Immature natural killer cell (primary cell): ENCODE measurements at places on chromosomes 6 and 20. TPM values are rescaled to one million over a fixed set of nuclear protein-coding genes. Genes with fewer than 3 reads are reported as not detected.

- DNase-seq: no peak
Observed at GRCh38 chr6:99093456-99094190, 145.9 kb upstream of the FBXL4 start.

DNA sequence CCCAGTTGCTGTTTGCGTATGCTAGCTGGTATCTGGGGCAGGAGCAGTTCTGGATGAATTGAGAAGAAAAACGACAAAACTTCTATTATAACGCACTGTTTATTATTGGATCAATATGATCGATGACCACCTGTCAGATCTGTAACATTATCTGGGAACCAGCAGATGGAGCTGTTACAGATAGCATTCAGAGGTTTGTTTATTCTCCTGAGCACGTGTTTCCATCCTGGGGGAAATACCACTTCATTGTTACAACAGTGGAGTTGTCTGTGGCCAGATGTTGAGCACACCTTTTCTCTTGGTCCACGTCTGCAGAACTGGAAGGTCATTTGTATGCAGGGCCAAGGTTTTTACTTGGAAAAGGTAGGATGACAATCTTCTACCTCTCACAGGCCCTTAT is 16.0 kb upstream of the NKX2-2 start:
- no peak for DNase-seq

- no peak for DNase-seq
Observed at GRCh38 chr6:137334884-137335283, 115.7 kb upstream of the IFNGR1 start.

GRCh38 chr20:45425561-45425960 is 9.6 kb downstream of the PIGT start:
- no peak for DNase-seq

GRCh38 chr20:44587035-44587980 is 4.9 kb downstream of the PKIG start:
- DNase-seq: no peak

DNA sequence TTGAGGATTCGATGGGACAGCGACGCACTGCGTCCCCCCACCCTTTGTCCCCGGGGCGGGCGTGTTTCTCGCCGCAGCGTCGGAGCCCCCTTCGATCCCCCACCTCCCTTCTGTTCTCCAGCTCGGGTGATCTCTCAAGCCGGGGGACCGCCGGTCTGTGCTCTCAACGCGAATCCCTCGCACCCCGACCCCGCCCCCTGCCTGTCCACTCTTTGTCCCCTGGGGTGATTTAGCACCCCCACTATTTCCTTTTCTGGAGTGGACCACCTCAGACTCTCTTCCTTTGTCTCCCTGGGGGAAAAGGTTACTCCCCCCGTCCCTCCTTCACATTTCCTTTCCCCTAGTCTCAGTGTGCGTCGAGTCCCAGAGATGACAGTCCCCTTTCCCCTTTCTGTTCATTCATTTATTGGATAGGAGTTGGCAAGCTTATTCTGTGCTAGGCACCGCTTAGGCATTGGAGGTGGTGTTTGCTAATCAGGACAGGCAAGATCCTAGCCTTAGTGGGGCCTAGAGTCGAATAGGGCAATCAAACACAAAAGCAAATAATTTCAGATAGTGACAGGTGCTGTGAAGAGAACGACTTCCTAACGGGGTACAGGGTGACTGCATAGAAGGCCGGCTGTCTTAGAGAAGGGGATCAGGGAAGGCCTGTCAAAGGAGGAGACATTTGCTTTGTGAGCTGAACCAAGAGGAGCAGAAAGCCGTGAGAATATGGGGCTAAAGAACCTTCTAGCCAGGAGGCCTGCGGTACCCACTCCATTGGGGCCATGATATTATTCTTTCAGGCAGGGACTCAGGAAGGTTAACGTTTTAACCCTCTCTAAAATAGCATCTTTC is 741 bp downstream of the PTPN1 start:
- DNase-seq: no peak

- DNase-seq: no peak
Observed at GRCh38 chr6:144149558-144149893, 791 bp upstream of the STX11 start.

DNA sequence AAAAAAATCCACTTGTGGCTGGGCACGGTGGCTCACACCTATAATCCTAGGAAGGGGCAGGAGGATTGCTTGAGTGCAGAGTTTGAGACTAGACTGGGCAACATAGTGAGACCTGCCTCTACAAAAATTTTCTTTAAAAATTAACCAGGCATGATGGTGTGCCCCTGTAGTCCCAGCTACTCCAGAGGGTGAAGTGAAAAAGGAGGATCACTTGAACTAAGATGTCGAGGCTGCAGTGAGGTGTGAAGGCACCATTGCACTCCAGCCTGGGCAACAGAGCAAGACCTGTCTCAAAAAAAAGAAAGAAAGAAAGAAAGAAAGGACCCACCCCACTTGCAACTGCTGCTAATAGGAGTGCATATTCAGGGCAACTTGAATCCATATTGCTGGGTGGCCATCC is 13.7 kb upstream of the SNX3 start:
- no peak for DNase-seq

DNA sequence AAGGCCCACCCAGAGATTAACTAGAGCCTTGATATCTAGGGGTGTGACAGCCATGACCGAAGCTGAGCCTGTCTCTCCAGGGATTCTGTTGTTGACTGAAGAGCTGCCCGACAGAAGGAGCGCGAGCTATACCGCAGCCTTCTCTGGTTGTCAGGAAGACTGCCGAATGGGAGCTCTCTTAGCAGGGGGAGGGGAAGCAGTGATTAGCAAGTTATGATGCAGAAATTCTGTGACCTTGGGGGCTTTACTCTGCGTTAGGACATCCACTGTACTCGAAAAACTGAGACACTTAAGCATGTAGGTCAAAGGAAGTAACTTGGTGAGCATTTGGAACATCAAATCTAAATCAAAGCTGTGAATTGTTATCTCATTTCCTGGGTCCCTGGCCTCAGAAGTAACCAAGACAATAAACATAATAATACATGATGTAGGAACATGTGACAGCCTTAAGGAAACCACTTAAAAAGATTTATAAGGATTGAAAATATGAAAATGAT is 84.7 kb downstream of the MAP3K4 start:
- no peak for DNase-seq

Gene DEFB116
- not detected for polyA plus RNA-seq

DNA sequence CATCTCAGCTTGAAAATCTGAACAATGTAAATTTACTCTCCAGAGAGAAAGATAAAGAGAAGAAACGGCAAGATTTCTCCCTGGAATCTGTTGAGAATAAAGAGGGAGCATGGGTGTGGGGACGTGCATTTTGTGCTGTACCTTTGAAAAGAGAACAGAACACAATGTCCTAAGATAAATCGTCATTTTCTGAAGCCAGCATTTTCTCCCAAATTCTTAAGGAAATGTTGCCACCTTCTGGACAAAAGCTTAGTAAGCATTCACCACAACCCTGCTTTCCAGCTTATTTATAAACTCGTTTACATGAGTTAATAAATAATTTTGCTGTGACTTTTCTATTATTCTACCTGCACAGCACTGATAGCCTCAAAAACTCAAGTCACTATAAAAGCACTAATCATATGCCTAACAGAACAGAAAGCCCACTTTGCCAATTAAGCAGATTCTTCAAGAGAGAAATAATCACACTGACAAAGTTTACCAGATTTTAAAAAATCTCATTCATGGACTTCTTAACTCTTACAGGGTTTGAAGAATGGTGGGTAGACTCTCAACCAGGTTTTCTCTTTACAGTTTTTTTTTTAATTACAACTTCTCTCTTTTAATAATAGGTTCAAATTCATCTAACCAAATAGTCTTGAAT is 155.8 kb downstream of the MBOAT1 start:
- DNase-seq: peak; percentile 19

Gene WFDC2
- not detected for polyA plus RNA-seq

- DNase-seq: no peak
Observed at GRCh38 chr6:42314571-42315258, 97.1 kb upstream of the MRPS10 start.

GRCh38 chr20:36408219-36408618 is 102.1 kb downstream of the DLGAP4 start:
- DNase-seq: no peak

DNA sequence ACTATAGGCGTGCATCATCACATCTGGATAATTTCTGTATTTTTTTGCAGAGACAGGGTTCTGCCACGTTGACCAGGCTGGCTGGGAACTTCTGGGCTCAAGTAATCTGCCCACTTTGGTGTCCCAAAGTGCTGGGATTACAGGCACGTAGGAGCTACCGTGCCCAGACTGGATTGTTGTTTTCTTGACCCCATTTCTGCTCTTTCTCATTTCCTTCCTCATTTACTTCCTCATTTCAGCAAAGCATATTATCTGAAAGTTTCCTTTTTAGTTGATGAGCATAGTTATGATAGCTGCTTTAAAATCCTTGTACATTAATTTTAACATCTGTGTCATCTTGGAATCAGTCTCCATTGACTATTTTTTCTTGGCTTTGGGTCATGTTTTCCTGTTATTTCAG is 301.0 kb upstream of the RUNX2 start:
- DNase-seq: no peak
